ENCODE measurements at places on chromosomes 13 and 19.

GRCh38 chr19:54638683-54639082 is 8.4 kb downstream of the LILRB1 start:
- DNase-seq: no peak

GRCh38 chr19:8150178-8150865 is 930 bp upstream of the FBN3 start:
- DNase-seq: no peak

DNA sequence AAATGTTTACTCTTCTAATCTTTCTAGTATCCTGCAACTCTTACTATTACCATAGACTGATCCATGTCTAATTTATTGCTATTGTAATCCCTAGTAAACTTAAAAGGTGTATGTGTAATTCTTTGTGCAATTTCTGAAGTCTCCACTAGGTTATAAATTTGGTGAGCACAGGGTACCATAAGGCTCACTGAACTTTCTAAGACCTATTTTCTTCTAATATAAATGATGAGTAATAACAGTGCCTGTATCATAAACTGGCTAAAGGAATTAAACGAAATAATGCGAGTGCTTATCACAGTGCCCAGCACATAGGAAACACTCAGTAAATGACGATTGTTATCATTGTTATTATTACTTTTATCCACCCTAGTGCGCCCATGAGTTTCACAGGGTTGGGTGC is 119.1 kb downstream of the KLF12 start:
- DNase-seq: no peak

- no peak for DNase-seq
Measured at GRCh38 chr19:38395381-38396114, 7.1 kb downstream of the SPRED3 start.

DNA sequence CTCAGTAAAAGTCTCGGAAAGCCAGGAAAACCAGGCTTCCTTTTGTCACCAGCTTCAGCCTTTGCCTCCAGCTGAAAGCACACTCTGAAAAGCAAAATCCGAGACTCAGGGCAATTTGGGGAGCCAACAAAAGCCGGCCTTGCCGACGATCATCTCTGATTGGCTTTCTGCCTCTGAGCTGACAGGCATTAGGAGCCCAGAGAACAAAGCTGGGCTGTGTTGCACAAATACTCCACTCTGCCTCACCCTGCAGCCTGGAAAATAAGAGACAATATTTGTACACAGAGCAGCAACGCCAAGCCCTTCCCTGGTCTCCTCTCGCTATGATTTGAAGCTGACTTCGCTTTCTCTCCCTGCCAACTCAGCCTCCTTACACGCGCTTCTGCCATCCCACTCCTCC is 46.9 kb downstream of the CACNA1A start:
- DNase-seq: no peak

GRCh38 chr13:45226024-45226423 is 25.2 kb upstream of the KCTD4 start:
- no peak for DNase-seq

GRCh38 chr19:47623921-47624391 is 15.0 kb downstream of the BICRA start:
- no peak for DNase-seq

DNA sequence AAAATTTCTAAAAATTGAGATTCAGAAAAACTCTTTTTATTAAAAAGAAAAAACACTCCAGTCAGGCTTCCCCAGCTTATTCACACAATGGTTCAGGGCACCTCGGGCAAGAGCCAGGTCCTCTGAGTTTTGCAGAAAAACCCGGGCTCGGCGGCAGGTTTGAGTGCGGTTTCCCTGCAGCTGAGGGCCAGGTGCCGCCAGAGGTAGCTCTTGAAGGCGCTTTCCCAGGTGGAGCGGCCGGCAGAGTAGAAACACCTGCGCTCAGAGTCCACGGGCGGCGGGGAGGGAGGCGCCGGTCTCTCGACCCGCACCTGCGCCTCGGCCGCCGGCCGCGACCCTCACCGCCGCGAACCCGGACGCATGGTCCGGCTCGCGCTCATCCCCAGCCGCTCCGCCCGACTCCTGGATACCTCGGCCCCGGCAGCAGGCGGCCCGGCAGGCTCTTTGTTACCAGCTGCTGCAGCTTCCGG is 444 bp downstream of the PROSER1 start:
- DNase-seq: no peak

DNA sequence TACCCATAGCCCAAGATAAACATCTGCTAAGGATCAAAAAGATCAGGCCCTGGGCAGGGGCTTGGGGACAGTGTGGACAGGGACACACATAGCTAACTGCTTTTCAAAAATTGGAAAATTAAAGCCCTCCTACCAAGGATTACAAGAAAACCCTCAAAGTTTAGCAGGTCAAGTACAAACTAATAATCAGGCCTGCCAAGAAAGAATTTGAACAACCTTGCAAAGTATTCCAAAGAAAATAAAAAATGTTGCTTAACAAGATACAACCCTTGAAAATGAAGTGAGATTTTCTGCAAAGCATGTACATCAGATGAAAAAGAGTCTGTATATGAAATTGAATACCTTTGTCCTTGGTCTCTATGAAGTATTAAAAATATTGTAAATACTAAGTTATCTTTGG is 67.3 kb downstream of the KLF12 start:
- DNase-seq: no peak

DNA sequence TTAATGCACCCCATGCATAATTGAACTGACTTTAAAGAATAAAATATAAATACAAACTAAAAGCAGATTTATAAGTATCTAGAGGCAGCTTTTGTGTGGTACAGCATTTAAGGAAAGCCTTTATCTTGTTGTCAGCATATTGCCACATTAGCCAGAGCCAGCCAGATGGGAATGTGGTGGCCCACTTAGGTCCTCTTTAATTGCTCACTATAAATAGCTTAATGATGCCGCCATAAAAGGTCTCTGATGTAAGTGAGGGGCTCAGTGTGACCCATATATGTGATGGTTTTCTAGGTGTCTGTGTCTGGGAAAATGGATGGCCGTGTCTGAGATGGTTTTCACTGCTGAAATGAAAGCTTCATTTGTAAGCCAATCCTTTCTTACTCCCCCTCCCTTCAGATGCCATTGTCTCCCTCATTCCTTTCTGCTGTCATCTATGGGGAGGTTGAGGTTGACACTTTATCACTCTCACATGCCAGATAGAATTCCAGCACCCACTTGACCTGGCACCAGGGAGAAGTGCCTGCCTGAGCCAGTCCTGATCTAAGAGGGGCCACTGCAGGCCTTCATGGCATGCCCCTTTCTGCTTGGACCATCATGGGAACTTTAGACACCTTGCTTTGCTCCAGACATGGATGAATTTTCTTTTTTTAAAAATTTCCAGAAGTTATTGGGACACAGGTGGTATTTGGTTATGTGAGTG is 135.3 kb downstream of the MTUS2 start:
- peak; percentile 31 for DNase-seq

DNA sequence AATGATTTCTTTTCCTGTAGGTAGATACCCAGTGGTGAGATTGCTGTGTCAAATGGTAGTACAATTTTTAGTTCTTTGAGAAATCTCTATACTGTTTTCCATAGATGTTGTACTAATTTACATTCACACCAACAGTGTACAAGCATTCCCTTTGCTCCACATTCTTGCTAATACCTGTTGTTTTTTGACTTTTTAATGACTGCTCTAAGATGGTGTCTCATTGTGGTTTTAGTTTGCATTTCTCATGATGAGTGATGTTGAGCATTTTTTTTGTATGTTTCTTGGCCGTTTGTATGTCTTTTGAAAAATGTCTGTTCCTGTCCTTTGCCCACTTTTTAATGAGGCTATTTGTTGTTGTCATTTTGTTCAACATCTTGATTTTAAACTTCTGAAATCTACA is 103.3 kb downstream of the DGKH start:
- no peak for DNase-seq

DNA sequence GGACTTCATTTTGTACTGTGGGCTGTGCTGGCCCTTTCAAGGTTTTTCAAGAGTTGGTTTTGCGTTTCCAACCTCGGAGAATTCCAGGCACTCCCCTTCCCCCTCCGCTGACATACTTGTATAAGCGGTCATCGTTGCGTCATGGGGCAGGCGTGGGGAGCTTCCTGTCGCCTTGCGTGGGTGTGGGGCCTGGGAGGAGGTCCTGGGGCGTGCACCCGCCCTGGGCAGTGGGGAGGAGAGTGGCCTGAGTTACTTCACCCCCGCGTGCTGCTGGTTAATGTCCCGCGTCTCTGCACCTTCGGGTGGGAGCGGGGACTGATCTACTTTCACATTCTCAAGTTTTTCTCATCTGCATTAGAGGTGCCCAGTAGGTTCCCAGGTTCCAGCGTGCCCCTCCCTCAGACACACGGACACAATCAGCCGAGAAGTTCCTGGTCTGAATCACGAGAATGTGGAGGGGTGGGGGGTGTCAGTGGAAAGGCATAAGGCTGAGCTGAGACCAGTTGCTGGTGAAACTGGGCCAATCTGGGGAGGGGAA is 4.1 kb downstream of the IER2 start:
- DNase-seq: peak; percentile 96

DNA sequence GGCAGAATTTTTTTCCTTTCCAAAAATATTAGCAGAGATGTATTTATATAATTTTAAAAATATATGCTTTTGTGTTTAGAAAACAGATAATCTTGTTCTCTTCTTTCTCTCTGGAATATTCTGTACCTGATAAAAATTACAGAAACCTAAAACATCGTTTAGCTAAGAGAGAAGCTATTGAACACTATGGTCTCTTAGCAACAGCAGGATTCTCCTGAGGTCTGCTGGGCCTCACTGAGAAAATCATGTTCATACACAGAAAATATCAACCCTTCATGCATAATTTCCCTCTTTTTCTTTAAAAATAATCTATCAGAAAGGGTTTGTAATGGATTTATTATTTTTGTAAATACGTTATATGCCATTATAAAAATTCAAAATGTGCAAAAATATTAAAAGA is 242.2 kb downstream of the DCLK1 start:
- DNase-seq: no peak

GRCh38 chr19:3186891-3187661 is 1.3 kb downstream of the NCLN start:
- DNase-seq: peak; percentile 15

DNA sequence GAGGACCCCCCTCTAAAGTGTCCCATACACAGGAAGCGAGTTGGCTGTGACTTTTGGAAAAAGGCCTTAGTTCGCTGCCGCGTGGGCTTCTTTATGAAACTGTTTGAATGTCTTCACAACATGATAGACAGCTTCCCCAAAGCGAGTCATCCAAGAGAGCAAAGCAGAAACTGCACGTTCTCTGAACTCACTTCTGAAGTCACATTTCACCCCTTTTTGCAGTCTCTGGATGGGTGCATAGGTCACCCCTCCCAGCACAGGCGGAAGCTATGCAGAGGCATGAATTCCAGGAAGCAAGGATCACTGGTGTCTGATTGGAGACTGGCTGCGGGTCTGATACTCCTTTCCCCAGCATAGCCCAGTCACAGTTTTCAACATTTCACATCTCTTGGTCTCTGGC is 10.6 kb downstream of the GPI start:
- DNase-seq: no peak

GRCh38 chr13:84455143-84455905 is 573.0 kb upstream of the SLITRK1 start:
- no peak for DNase-seq

DNA sequence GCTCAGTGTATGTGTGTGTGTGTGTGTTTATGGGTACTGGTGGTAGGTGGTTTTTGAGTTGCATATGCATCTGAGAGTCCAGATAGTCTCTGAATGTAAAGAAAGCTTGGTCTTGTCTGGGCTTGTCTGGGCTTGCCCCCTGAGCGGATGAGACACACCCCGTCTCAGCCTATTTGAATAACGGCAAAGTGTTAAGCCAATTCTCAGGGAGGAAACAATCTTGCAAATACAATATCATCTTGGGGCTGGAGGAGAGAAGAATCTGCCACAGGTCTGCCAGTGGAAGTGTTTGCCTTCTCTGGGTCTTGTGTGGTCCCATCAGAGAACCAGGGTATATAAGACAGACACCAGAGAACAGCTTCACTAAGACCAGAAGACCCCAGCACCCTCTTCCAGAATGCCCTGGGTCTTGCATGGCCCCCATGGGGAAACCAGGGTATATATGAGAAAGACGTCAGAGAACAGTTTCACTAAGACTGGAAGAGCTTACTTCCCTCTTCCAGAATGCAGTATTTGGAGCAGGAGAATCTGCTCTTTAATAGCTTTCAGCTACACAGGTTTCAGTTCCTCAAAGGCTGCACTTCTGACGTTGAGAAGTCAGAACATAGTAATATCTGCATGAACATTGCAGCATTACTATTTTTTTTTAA is 13.3 kb downstream of the CD70 start:
- no peak for DNase-seq

- DNase-seq: no peak
Measured at GRCh38 chr13:112967686-112968379, 1.2 kb upstream of the MCF2L start.

- no peak for DNase-seq
Measured at GRCh38 chr19:39871886-39872866, 26.0 kb upstream of the FBL start.

- DNase-seq: no peak
Measured at GRCh38 chr13:87553142-87553541, 118.0 kb upstream of the SLITRK5 start.

- DNase-seq: no peak
Measured at GRCh38 chr13:25816239-25816638, 235.6 kb downstream of the SHISA2 start.

GRCh38 chr19:39825093-39825463 is 8.9 kb downstream of the DYRK1B start:
- DNase-seq: no peak

GRCh38 chr19:40219721-40220276 is 1.6 kb upstream of the TTC9B start:
- DNase-seq: no peak

DNA sequence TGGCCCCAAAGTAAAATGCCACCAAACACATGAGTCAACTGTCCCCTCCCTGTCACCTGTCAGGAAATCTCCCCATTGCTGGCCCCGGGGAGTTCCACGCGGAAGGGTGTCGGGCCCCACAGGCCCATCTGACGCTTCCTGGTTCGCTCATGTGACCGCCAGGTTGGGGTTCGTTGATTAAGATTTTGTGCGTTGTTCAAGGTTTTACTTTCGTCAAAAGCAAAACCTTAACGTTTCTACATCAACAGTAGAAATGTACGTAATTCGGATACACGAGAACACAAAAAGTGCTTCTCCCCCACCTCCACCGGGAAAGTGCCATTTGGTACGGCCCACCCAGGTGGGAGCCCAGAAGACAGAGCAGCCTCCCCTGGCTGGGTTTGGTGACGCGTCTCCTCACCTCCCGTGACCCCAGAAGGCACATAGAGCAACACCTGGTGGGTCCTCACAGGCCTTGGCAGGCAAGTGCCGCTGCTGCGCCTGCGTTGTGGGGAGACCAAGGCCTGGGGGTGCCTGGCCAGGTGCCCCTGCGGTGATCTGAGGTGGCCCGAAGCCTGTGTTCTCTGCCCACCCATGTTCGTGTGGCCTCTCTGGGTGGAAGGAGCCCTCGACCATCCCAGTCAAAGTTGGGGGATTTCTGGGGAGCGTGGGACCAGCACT is 161.6 kb downstream of the KDM4B start:
- no peak for DNase-seq
